LHCN-M2 (cell line): ENCODE measurements at places on chromosomes 7 and 10. TPM values are rescaled to one million over a fixed set of nuclear protein-coding genes. Genes with fewer than 3 reads are reported as not detected.

The MBL2 gene
- not detected in 2 replicates for total RNA-seq

DNA sequence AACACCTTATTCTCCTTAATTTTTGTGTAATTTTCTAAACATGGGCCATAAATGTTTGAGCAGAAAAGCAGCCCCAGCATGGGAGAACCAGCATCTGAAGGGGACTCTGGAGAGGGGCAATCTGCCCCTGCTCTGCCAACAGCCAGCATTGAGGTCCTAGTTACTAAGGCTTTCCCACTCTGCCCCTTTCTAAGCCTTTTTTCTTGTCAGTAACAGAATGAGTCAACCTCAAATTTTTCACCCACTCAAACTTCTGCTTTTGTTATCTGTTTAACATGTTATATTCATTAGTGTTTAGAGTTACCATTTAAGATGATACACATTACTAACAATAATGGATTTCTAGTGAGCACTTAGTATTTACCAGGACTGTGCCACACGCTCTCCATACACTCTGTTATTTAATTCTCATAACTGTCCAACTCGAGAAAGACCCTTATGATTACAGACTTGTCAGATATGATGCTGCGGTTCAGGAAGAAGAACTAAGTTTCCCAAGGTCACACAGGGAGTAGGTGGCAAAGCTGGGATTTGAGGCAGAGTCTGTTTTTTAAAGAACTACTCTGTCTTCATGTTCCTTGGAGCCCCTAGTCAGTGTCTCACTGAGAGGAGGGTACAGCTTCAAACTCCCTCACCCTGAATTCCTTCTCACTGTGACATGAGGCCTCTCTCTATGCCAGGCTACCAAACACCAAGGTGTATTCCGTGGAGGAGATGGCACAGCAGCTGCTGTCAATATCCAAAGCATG is 19.9 kb upstream of the GPAM start:
- DNase-seq, result no peak

The RNF133 gene
- 0.13 TPM in 1 of 2 replicates, not detected in the other for total RNA-seq

The ANXA8 gene
- not detected in 2 replicates for total RNA-seq

- no peak for DNase-seq
Measured at GRCh38 chr7:116769546-116769945, 92.8 kb upstream of the CAPZA2 start.

The LIPK gene
- 0.17 TPM in 1 of 2 replicates, not detected in the other for total RNA-seq

- DNase-seq, result no peak
Measured at GRCh38 chr7:47572094-47572445, 9.8 kb downstream of the TNS3 start.

The DYDC1 gene
- total RNA-seq, result not detected in 2 replicates

GRCh38 chr7:148058753-148059152 is 531.8 kb upstream of the C7orf33 start:
- no peak for DNase-seq

DNA sequence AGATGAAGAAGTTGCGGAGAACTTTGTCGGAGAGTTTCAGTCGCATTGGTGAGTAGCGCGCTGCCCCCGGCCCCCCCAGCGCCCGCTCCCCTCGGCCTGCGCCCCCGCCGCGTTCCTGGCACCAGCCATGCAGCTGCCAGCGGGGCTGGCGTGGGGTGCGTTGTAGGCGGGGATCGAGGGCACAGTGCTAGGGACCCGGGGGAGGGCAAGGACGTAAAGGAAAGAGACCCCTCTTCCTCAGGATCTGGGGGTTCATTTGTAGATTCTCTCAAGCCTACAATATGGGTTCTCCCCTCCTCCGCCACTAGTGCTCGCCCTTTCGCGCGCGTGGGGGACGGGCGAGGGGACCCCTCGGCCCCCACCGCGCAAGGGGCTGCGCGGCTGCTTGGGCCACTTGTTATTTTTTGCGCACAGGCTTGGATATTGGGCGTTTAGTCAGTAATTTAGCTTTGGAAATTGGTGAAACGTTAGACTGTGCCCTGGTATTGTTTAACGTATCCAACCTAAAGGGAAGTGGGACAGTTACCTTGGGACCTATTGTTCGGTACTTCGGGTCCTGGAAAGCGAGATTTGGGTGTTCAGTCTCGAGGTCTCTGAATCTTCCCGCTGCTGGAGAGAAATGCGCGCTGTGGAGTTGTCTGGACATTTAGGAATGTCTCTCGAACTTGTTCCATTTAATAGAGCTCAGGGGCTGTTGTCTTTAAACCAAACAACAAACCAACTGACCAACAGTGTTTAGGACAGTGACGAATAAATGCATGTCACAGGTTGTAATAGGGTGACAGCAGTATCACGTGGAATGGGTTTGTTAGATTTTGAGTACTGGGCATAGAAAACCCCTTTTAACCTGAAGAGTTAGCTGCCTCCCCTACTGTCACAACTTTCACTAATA is 796 bp downstream of the CDK14 start:
- DNase-seq, result peak; percentile 65

The NOS3 gene
- 0.13 TPM in 1 of 2 replicates, not detected in the other for total RNA-seq

GRCh38 chr10:126243306-126243705 is 145.0 kb downstream of the ADAM12 start:
- DNase-seq, result peak; percentile 26

- no peak for DNase-seq
Measured at GRCh38 chr7:46993396-46993795, 588.5 kb downstream of the TNS3 start.

The NRCAM gene
- total RNA-seq, result 6.0 and 8.9 TPM in 2 replicates

The NRP1 gene
- total RNA-seq, result 174 and 181 TPM in 2 replicates

DNA sequence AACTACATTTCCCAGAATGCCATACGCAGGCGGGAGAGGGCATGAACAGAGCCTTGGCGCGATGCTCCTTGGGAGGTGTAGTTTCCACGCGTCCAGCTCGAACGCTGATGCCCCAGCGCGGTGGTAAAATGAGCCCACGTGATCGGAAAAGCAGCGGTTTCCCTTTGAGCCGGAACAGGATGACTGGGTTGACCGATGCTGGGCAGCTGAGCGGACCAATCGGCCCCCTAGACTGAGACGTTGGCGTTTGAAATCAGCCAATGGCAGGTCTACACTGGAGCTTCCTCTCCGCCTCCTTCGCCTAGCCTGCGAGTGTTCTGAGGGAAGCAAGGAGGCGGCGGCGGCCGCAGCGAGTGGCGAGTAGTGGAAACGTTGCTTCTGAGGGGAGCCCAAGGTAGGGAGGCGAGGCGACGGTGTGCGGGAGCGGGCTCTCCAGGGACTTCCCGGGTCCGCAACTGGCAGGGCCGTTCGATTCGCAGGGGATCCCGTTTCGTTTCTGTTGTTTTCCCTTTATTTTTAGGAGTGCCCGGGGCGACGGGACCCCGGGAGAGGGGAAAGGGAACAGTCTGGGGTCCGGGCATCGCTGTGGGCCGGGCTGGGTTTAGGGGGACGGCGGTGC is at the start of gene BUB3:
TSS of gene BUB3 (plus strand) at position 311 of the 619 bp plus-strand sequence. CDS start 516 bp downstream, outside the sequence.
- peak; percentile 100 for DNase-seq

DNA sequence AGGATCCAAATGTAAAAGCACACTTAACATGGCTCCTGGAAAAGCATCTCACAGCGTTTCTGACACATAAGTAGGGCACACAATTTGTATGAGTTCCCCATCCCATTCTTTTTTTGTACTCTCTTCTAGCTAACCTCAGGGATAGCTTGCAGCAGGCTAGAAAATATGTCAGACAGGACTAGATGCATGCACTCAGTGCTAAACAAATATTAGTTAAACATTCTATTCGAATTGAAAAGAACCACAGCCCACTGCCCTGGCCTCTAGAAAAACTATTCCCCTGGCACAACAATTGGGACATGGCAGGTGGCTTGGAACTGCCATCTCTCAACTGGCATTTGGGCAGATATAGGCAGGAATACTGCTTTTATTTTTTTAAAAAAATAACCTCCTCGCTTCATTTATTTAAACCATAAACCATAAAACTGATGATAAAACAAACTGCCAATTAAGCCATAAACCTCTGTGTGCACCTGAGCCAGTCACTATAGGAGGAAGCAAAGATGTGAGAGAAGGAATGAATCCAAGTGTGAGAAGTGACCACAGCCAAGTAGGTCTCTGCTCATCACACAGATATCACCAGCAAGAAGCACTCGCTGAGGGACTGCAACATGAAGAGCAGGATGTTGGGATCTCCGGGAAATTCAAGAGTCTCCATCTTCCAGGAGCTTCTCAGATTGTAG is 394.1 kb downstream of the NEBL start:
- DNase-seq, result no peak

- DNase-seq, result no peak
Measured at GRCh38 chr10:98168147-98168546, 33.7 kb downstream of the R3HCC1L start.

GRCh38 chr7:87361320-87361719 is 15.9 kb downstream of the CROT start:
- no peak for DNase-seq

The PDK4 gene
- total RNA-seq, result 0.45 and 0.46 TPM in 2 replicates

The ITIH5 gene
- not detected in 2 replicates for total RNA-seq

The HOXA2 gene
- 0.46 and 0.51 TPM in 2 replicates for total RNA-seq

DNA sequence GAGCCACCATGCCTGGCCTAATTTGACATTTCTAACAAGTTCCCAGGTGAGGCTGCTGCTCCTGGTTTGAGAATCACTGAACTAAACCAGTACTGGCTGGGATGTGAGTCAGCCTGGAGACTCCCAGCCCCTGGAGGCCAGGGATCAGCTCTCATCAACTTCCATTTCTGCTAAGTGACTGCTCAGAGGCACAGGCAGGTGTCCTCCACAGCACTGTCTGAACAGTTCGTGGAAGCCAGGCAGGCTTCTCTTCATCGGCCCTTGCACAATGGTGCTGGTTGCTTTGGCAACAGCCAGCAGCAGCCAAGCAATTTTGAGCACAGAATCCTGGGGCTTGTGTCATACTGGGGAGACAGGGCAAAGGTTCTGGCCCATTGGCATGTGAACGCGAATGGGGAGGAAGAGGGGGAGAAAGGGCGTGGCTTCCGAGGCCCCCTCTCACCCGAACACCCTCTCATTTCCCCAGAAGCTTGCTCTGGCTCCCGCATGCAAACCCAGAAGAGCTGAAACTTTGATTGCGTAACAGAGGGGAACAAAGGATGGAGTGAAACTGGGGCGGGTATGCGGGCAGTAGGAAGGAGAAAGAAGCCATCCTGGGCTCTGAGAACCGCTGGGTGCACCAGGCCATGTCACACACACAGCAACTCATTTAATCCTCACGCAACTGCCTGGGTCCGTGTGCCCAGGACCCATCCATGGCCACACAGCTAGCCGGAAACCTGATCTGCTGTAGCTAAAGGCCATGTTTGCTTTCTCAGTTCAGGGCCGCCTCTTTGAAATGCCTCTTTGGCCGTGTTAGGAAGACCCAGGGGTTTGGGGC is 9.0 kb upstream of the POR start:
- DNase-seq, result peak; percentile 84

DNA sequence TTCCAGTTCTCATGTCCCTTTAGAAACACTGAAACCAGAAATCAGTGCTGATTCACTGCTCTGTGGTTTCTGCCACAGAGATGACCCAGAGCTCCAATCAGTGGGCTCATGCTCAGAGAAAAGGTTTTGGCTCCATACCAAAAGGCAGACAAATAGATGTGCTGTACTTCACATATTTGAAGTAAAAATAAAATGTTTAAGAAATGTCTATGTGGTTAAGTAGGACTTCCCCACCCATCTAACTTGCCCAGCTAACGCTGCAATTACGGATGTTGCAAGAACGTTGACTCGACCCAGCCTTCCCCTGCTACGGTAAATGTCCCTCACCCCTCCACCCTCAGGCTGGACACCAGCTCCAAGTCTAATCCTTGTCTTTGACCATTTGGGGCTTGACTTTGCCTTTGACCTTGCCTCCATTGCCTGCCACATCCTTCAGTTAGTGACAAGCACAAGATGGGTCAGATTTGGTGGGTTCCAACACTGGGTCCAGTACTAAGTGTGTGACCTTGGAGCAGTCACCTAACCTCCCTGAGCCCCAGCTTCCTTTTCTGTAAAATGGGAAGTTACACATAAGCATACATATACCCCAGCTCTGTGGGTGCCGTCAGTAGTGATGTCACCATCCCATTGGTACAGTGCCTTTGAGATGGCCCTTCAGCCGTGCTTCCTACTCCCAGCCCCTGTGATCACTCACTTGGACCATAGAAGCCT is 95.8 kb downstream of the CHST15 start:
- peak; percentile 99 for DNase-seq

The EPHB6 gene
- 0.32 and 0.69 TPM in 2 replicates for total RNA-seq

DNA sequence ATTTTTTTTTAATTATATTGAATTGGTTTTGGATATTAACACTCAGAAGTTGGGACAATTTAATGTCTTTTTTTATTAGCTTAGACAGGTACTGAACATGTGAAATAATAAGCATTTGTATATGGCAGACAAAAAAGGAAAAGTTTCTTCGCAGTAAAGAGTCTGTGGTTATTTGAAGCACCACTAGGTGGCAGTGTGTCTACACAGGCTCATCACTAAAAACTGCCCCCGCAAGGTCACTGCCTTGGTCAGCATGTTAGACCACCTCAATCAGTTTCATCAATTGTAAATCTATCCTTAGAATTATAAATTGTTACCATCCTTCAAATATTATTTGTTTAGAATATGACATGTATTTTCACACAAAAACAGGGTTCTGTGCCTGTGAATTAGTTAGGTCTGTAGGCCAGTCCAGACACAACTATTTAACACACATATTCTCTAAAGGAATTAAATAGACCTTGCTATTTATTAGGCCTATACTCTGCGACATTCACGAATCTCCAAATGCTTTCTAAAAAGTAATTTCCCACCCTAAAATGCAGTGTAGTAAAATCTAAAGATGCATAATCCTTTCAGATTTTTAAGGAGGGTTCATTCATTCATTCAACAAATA is 17.0 kb downstream of the PNLIPRP3 start:
- DNase-seq, result peak; percentile 23
